Neuronal stem cell (in vitro differentiated cells): ENCODE measurements at places on chromosomes 7 and 10.

GRCh38 chr7:22781230-22781711 is 41.4 kb downstream of the TOMM7 start:
- no peak for DNase-seq

- DNase-seq: no peak
Observed at GRCh38 chr10:31321396-31321941, 2.5 kb downstream of the ZEB1 start.

DNA sequence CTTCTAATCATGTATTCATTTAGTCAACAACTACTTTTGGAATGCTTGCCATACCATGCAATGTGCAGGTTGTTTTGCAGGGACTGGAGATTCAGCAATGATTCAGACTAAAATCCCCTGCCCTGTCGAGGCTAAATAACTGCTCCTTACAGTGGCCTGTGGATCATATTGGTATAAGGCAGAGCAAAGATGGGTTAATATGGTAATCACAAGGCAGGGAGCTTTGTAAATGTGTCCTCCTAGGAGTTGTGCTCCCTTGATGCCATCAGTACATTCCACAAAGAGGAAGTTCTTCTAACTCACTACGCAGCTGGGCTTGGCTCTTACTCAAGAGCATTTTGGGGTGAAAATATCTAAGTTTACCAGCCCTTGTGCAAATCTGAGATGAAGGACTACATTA is 614 bp upstream of the IFIT2 start:
- no peak for DNase-seq

DNA sequence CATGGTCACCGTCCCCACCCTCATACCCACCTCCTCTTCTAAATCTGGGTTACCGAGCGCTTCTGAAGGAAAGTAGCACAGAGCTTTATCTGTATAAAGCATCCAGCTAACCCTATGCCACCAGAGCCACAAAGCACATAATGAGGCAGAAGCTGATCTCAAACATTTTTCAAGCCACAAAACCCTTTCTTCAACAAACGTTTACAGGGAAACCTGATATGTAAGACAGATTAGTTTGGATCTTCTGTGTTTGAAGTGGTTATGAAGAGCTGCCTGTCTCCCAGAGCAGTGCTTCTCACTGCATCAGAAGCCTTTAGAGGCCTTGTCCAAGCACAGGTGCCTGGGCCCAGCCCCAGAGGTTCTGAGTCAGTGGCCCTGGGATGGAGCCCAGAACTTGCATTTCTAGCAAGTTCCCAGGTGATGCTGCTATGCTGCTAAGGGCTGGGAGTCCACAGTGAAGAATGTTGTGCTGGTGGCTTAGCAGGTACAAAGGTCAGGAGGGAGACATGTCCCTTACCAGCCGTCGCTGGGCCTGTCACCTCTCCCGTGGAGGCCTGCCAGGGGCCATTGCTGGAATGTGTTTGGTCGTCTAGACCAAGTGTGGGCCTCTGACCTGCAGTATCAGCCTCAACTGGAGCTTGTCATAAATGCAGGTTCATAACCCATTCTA is 90.4 kb downstream of the TAF3 start:
- DNase-seq: no peak

DNA sequence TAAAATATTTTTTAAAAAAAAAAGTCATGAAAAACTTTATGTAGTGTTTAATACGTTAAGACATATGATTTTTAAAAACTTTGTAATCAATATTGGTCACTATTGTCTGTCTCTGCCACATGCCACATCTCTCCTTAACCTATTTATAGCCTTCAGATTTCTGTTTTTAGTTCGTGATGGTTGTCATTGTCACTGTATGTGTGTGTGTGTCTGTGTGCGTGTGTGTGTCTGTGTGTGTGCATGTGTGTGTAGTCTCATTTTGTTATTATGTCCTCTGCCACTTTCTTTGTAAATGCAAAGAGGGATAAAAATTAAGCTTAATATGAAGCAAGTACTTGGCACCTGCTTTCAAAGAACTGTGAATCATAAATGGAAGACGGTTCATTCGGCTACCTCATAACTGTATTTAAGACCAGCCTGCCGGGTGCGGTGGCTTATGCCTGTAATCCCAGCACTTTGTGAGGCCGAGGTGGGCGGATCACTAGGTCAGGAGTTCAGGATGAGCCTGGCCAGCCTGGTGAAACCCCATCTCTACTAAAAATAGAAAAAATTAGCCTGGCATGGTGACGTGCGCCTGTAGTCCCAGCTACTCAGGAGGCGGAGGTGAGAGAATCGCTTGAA is 354.0 kb downstream of the ARL4A start:
- DNase-seq: no peak

- DNase-seq: no peak
Observed at GRCh38 chr7:97218767-97219166, 101.3 kb downstream of the SDHAF3 start.

- DNase-seq: no peak
Observed at GRCh38 chr10:3659203-3659917, 125.6 kb downstream of the KLF6 start.

DNA sequence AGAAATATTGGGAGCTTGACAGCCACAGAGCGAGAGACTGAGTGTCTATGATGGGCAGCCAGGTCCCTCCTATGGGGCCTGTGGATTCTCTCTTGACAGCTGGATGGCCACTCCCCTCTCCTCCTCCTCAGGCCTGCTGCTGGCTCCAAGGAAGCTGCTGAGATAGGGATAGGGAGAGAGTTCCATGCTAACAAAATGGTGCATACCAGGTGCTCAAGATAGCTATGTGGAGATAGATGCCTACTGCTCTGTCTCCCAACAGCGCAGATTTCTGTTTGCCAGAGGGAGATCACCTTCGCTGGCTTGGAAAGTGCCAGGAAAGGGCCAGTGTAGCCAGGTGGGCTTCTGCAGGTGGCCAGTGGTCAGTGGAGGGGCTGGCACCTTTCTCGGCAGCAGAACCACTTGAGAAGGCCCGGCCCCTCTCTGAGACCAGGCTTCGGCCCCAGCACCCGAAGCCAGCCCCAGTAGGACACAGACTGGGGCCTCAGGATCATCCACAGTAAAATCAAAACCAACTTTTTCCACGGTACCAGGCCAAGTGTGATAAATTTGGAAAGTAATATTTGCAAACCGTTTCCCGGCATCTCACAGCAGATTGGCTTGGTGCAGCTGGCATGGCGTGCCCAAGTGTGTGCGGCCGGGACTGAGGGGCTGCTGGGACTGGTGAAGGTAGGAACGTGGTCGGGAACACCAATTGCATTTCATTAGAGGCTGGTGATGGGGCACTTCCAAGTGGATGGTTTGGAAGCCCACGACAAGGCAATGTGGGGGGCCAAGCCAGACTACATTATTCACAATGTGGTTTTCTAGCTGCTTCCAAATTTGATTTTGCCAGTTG is 139.6 kb downstream of the PTPN20 start:
- no peak for DNase-seq

GRCh38 chr7:141074162-141074991 is 513 bp downstream of the TMEM178B start:
- DNase-seq: peak; percentile 48

GRCh38 chr10:6423004-6423403 is 157.1 kb downstream of the PRKCQ start:
- DNase-seq: no peak

- DNase-seq: no peak
Observed at GRCh38 chr7:129421717-129422250, 12.4 kb upstream of the STRIP2 start.

DNA sequence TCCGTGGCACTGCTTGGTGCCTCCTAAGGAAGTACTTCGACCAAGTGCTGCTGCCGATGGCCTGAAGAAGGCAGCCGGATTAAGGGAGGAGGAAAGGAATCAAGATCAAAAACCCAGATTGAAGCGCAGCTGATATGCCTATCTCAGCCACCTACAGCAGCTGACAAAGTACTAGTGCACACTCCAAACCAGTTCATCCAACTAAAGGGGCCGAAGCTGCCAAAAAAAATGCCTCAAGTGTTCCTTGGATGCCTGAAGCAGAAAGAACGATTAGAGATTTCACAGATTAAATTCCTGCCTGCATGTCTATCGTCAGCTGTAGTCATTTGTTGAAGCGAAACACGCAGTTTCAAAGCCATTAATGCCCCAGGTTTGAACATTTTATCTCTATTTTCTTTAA is 65.7 kb downstream of the TNRC18 start:
- no peak for DNase-seq

- DNase-seq: no peak
Observed at GRCh38 chr10:21961847-21962246, 41.7 kb downstream of the DNAJC1 start.

- no peak for DNase-seq
Observed at GRCh38 chr7:112616295-112616694, 135.5 kb downstream of the LSMEM1 start.

- DNase-seq: no peak
Observed at GRCh38 chr7:33130184-33130583, 820 bp downstream of the BBS9 start.

DNA sequence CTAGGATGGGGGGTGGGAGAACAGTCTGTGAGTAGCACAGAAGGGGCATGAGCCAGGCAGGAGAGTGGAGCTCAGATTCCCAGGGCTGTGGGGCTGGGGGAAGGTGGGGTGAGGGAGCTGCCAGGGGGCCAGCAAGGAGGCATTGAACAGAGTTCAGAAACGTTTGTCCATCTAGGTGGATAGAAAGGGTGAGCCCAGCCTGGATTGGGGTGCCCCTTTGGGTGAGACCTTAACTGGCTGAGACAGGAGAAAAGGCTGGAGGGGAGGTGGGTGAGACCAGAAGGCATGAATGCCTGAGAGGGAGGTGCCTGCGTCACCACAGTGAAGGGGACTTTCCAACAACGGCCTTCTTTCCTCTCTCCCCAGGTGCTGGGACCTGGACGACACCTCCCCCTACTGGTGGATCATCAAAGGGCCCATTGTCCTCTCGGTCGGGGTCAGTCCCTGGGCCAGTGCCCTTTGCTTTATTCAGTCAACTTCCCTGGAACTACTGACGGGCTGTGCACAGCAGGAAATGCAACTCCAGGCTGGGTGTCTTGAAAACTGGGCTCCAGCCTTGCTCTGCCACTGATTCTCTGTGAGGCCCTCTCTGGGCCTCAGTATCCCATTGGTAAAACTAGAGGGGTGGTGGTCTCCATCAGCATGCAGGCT is 11.0 kb downstream of the GHRHR start:
- peak; percentile 58 for DNase-seq

GRCh38 chr10:26479766-26480492 is 41.8 kb downstream of the APBB1IP start:
- no peak for DNase-seq

DNA sequence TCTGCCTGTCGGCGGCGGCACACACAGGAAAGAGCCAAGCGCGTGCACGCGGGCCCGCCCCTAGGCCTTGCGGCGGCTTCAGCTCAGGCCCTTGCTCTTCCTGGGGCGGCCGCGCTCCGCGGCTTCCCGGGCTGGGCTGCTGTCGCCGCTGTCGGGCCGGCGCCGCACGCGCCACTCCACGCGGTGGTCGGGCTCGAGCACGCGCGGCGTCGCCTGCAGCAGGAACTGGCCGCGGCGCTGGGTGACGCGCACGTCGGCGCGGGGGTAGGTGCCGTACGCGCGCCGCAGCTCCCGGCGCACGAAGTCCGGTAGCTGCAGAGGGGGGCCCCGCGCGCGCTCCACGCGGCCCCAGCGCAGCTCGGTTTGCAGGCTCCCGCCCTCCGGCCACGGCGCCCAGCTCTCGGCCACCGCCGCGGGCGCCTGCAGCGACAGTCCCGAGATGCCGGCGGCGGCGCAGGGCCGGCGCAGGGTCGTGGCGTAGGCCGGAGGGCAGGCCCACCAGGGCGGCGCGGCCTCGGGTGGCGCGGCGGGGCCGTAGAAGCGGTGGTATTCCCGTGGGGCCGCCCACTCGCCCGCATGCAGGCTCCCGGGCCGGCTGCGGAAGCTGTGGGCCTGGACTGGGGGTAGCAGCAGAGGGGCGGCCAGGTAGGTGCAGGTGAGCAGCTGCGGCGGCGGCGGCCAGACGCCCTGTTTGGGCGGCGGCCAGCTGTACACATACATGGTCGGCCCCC is 804 bp downstream of the C10orf95 start:
- peak; percentile 48 for DNase-seq

DNA sequence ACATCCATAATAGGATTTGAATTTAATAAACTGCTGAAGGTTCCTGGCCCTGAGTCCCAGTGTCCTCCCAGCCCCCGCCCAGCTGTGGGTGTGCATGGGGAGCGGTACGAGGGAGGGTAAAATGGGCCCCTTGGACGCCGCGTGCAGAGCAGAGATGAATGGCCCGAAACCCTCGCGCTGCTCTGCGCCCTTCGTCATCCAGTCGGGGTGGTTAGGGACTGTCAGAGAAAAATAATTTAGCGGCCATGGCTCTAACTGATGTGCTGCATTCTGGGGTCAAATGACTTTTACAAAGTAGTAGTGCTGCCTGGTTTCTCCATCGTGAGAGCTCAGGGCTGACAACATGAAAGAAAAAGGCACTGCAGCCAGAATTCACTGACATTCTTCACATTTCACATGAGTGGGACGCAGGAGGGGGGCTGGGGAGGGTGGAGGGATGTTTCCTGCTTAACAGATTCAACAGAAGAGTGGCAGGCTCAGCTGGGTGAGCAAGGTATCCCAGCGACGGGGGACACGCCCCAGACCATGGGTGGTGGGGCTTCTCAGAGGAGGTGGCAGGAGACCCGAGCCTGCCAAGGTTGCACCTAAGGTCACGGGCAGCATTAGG is 304.5 kb downstream of the WDR37 start:
- peak; percentile 23 for DNase-seq

- DNase-seq: no peak
Observed at GRCh38 chr7:134826105-134826504, 46.7 kb downstream of the CALD1 start.

DNA sequence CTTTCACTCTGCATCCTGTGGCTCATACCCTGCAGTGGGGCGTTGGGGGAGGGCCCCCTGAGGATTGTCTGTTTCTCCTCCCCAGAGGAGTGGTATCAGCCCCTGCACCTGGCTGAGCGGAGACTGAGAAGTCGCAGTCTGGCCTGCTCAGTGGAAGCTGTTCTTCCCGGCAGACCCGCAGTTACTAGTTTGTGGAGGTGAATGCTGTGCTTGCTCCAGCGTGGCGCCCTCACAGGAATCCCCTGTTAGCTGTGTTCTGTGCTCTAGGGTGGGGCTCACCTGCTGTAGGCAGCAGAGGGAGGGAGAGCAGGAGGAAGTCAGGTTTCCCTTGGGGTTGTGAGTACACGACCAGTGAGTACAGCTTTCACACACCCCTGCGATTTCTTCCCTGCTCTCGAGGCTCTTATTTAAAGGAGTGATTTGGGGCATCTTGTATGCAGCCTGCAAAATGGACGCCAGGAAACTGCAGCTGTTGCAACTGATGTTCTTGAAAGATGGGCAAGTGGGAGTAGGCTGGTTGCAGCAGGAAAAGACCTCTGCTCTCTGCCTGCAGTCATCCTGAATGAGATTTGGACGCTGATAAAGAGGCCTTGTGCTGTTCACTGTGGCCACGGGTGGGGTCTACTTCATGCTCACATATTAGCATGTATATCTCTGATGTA is 66.4 kb downstream of the HK1 start:
- no peak for DNase-seq
